ENCODE measurements at places on chromosomes 2 and 18. TPM values are rescaled to one million over a fixed set of nuclear protein-coding genes. Genes with fewer than 3 reads are reported as not detected.

- no peak for DNase-seq
These were observed 16.2 kb downstream of the CYP26B1 start for GRCh38 chr2:72131371-72131891.

DNA sequence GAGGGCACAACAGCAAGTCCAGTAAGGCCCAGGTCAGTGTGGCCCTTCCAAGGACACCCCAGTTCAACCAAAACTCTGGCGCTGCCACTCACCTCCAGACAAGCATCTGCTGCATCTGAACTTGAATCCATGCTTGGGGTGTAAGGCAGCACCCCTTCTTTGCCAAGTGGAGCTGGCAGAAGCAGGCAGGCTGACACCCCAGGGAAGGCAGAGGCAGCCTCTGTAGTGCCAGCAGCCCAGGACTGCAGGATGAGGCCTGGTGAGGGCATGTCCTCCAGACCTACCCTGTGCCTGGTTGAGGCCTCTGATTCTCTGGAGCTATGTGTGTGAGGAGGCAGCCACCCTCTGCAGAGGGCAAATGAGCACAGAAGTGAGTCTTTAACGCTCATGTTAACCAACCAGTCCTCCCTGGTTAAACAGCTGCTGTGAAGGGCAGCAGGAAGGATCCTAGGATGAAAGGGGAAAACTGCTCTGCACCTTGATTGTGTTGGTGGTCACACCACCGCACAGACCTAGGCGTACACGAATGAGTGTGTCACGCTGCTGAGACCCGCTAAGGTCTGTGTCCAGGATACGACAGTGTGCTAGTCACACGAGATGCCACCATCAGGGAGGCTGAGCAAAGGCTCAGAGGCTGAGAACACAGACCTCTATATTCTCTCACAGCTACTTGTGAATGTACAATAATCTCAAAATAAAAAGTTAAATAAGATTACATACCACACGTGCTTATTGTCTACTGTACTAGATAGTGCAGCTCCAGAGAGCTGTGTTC, 2.2 kb downstream of the PARD6G start:
- DNase-seq, result no peak

- no peak for DNase-seq
These were observed 100.3 kb upstream of the TMEM200C start for GRCh38 chr18:5995626-5996025.

TSPYL6 gene
- not detected for total RNA-seq

ANKRD12 gene
- 12.9 TPM for total RNA-seq

TET3 gene
- total RNA-seq, result 1.7 TPM

SULT1C4 gene
- 0.56 TPM for total RNA-seq

Measured in IMR-90 (cell line).